ENCODE measurements at places on chromosomes 2 and 18. TPM values are rescaled to one million over a fixed set of nuclear protein-coding genes. Genes with fewer than 3 reads are reported as not detected.
A peak's percentile ranks its signal among the peaks of the same experiment; 100 is the strongest.

- DNase-seq = no peak
Observed at GRCh38 chr2:199784512-199784911, 66.5 kb downstream of the FTCDNL1 start.

DNA sequence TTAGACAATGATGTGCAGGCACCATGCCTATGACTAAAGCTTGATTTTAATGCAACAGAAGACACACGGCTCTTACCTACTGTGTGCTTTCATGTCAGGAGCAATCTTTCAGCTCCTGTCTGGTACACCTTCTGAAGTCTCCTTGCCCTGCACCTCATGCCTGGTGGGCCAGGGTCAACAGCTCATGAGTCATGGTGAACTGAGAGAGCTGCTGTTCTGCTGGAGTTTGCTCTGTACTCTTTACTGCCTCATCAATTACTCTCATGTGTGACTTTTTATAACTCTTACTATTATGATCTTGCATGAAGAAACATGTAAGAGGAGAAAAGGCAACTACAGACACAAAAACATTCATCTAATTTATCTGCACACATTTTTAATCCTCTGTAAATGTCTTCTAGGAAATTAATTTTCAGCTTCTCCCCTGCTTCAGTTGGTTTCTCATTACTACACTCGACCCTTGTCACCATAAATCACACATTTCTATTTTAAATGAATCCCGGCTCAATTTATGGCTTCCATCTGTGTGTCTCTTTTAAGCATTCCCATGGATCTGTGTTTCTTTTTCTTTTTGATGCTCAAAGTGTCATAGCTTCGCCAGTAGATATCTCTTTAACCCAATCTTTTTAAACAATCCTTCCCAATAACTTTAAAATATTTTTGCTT lies 9.7 kb downstream of the SERPINB7 start:
- no peak for DNase-seq

DNA sequence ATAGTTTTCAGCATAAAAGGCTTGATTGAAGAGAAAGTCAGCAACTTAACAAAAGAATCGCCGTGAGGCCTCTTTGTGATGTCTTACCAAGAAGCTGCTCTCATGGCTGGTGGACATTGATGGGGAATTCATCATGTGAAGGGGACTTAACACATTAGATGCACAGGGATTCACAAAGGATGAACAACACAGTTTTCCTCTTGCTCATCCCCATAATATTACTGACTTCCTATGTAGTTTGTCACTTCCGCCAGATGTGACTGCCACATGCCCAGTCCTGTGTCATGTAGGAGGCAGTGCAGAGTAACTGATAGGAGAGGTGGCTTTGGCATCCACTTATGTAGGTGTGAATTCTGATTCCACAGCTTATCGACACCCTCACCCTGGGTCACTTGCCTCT lies 232.6 kb upstream of the LYPD1 start:
- DNase-seq = no peak

INHA gene
- total RNA-seq = 0.12 TPM

MTLN gene
- 108 TPM for total RNA-seq

DNA sequence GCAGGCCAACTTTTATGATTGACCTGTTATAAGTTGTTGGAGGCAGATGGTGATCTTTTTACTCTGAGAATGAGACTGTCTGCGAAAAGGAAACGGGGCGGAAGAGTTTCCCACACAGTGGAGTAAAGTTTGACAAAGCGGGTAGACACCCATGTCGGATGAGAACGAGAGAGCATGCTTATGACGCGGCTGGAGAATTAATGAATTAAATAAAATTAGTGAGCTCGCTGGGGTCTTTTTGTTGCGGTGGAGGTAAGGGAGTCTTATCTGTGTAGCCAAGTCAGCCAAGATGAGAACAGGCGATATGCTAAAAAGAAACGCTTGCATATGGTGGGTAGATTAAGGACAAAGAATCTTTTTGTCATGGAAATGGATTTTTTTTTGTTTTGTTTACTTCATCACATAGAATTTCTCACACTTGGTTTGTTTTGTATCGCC lies 1.8 kb downstream of the SALL3 start:
- DNase-seq = no peak

SERPINB12 gene
- not detected for total RNA-seq

DNA sequence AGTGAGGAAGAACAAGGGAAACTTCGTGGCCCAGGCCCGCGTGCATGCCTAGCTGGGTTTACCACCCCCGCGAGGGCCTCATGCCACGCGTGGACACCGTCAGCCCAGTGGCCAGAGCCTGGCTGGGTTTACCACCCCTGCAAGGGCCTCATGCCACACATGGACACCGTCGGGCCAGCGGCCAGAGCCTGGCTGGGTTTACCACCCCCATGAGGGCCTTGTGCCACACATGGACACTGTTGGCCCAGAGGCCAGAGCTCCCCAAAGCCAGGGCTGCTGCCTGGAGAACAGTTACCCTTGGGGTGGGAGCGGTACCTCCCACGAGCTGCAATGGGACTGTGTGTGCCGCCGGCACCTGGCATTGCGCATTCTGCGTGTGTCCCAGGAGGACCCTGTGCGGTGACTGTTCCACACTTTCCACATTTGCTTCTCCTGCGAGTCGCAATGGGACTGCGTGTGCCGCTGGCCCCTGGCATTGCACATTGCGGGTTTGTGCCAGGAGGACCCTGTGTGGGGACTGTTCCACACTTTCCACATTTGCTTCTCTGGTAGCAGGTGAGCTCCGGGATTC lies 105.6 kb upstream of the CTDP1 start:
- no peak for DNase-seq

DNA sequence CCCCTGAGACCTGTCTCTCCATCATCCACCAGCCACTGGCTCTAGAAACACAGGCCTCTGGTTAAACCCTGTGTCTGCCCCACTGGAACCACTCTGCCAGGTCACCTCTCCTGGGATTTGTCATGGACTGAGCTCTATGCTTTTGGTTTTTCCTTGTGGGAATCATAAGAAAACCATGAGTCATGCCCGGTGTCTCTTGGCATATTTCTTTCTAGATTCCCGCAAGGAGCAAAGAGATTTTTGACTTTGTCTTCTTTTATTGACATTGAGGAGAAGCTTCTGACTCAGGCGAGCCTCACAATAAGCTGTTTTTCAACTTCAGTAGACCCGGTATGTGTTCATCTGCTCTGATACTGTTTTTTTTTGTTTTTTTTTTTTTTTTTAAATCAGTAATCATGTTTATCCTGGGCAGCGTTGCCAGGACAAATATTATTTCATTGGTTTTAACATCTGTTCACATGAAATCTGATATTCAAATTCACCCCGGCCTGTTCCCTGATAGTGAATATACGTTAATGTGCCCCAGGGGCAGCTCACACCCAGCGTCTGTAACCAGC lies 207.1 kb downstream of the ACKR3 start:
- DNase-seq = peak; percentile 94

NPPC gene
- total RNA-seq = 0.59 TPM

DNA sequence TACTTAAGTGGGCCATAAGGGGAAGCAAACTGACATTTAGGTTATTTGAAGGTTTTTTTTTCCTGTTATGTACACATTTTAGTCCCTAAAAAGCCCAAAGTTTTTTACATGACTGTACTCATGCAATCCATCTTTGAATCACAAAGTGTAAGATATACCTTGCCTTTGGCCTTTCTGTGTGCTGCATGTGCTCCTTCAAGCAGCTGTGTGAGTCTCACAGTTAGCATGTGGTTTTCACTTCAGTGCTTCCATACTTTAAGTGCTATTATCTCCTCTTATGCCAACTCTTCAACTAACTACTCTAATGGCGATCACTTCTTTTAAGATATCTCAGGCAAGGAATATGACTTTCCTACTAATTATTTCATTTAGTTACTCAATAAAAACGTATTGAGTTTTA lies 597.1 kb upstream of the ACVR2A start:
- DNase-seq = no peak

GRCh38 chr18:78818495-78818894 lies 161.1 kb upstream of the SALL3 start:
- no peak for DNase-seq

DNA sequence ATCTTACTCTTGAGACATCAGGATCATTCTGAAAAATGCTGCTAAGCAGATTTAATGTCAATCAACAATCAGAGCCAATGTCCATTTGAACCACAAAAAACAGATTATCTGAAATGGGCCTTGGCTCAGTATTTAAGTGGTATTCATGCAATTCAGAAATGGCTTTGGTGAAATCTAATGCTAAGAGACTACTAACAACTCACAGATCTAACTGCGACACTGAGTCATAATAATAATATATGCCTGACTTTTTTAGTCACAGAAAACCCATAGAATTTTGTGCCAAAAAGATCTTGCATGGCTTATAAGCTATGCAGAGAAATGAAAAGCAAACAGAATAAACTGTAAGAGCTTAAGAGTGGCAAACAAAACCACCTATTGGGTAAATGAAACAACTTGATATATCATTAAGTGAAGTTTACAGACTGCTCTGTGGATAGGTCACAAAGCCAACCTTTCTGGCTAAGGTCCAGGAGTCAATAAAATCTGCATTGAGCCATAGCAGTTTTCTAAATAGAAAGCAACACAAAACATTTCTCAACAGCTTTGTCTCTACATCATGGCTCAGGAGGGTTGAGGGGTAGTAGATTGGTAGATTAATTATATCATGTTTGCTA lies 234.3 kb downstream of the LRATD1 start:
- DNase-seq = no peak

MYO5B gene
- under 0.01 TPM for total RNA-seq

- no peak for DNase-seq
Observed at GRCh38 chr2:104889960-104890684, 36.2 kb downstream of the POU3F3 start.

DNA sequence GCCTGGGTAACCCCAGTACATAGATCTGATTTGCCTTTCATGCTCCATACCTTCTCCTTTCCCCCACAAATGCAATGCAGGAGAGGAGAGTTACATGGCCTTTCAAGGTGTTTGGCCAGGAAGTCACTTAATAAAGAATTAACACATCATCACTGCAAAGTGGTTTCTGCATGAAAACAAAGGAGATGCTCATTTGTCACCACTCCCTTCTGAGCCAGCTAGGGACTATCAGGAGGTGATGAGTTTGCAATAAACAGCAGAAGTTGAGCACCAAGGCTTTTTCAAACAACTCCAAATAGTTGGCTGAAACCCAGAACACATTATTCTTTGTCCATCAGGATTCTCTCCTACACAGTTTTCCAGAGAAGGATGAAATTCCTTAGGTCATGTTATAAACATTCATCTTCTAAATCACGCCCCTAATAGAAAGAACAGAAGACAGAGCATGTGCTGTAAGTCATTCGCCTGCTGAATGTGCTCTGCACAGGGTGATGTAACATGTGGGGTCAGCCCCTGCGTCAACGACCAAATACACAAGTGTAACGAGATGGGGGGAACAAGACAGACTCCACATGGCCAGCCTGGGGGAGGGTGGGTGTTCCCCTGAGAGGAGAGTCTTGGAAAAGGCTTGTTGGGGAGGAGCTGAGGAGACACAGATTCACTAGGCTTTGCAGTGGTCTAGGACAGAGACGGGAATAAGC lies 87.3 kb upstream of the RMDN2 start:
- no peak for DNase-seq

- DNase-seq = peak; percentile 76
Observed at GRCh38 chr2:33011941-33012340, 65.2 kb downstream of the LTBP1 start.

BMP10 gene
- total RNA-seq = not detected

- DNase-seq = no peak
Observed at GRCh38 chr2:25651782-25652455, 21.5 kb downstream of the DTNB start.

- no peak for DNase-seq
Observed at GRCh38 chr2:207704671-207705070, 6.8 kb upstream of the CCNYL1 start.

DNA sequence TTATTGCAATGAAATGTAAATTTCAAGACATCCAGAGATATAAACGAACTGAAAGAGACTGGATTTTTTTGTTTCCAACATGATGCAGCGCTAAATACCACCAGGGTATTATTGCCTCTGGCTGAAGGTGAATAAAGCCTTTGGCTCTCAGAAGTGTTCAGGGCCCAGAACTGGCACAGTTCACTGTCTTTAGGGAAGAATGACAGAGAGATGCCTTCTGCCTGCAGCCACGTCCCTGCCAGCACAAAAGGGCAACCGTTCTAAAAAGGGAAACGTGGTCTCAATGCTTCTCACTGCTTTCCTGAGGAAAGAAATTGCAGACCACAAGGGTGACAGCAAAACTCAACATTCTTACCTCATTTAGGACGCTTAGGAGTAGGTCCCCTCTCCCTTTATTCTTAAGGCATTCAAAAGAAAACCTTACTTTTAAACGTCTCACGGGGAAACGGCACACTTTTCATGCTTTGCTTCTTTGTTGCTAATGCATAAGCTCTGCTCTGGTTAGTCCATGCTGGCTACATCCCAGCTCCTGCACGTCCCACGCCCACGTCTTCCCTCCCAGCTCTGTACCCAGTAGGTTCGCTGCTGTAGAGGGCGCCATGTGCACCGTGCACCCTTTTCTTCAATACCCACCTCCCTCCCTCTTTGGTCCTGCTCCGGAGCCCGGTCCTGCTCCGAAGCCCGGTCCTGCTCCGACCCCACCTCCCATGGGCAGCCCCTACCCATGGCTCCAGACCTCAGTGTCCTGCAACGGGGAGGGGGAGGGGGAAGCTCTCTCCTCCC lies 171.0 kb downstream of the HRH4 start:
- no peak for DNase-seq

PFN4 gene
- total RNA-seq = 2.4 TPM

DNA sequence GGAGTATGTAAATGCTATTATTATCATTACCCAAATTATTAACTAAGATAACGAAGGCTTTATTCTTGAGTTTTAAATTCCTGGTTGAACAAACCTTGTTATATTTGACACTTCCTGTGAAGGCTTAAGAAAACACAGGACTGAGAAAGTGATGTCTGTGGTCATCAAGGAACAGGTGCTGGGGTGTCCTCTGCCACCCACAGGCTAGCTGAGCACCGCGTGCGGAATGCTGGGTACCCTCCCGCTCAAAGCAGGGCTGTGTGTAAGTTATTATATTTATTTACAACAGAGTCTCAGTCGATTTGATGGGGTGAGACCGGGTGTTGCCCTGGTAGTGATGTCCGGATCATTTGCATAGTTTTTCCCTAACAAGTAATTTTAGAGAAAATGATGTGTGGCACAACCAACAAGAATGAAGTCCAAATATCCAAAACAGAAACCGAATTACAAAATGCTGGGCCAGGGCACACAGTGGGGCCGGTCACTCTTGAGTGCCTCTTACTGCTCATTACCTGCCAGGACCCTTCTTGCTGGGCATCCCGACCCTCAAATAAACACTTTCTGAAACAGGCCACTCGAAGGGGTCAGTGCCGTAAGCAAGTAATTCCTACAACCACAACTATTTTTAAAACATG lies 49.2 kb downstream of the TMEM18 start:
- DNase-seq = no peak

GRCh38 chr18:31774477-31774785 lies 13.8 kb upstream of the SLC25A52 start:
- no peak for DNase-seq
